ENCODE measurements at places on chromosomes 13 and 19.

DNA sequence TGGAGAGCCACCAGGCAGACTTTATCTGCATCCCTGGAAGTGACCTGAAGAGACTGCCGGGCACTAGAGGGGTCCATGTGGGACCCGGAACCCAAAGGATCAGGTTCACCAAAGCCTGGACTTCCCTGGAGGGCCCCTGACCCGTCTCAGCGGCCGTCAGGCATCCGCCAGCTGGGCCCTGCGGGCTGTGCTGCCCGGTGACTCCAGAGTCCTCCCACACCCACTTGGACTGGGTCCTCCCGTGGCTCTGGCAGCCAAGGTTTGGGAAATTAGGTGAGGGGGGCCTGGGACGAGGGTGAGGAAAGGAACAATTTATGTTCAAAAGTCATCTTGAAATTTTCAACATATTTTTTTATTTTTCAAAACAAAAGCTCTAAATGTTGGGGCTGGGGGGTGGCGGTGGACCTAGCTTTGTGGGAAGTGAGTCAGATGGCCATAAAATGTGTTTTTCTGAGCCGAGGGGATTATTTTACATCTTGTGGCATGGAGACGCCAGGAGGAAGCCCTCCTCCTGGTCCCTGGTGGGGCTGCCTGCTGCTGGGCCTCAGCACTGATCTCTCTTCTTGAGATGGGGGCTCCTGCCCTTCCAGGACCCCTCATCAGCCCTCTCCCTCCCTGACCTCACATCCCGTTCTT is 20.2 kb downstream of the CEBPA start:
- no peak for DNase-seq

- no peak for DNase-seq
Measured at GRCh38 chr13:55615081-55615480, 1525.6 kb upstream of the PRR20A start.

DNA sequence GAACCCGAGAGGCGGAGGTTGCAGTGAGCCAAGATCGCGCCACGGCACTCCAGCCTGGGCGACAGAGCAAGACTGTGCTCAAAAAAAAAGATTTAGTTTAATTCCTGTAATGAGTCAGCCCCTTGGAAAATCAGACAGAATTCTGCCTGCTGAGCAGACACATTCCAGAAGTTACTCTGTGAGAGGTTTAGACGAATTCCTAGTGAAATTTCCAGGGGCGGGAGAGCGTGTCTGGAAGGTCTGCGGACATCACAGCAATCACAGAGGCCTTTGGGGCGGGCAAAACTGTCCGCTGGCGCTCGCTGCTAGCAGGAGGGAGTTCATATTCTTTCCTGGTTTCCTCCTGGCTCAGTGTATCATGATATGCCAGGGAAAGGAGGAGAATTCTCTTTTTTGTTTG is 17.5 kb downstream of the MISP start:
- no peak for DNase-seq

GRCh38 chr19:16942583-16942982 is 53.8 kb downstream of the F2RL3 start:
- DNase-seq = no peak

DNA sequence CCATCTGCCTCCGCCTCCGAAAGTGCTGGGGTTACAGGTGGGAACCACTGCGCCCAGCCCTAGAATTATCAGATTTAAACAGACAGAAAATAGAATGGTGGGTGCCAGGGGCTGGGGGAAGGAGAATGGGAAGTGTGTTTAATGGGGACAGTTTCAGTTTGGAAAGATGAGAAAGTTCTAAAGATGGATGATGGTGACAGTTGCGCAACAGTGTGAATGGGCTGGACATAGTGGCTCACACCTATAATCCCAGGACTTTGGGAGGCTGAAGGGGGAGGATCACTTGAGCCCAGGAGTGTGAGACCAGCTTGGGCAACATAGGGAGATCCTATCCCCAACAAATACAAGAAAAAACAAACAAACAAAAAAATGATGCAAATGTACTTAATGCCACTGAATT is 15.9 kb downstream of the KANK2 start:
- no peak for DNase-seq

DNA sequence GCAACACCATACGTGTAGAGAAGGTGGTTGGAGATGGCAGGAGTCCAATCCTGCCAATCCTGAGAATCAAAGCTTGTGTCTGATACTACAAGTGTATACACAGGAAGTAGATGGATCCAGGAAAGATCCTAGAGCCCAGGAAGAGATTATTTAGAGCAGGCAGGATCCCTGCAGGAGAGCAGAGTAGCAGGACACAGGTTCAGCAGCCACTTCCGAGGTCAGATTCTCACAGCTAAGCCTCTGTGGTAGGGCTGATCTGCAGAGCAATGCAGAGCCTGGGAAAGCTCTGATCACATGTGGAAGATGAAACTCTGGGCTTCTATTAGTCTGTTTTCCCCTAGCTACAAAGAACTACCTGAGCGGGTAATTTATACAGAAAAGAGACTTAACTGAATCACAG is 28.5 kb upstream of the ZNF331 start:
- DNase-seq = no peak

- DNase-seq = no peak
Measured at GRCh38 chr13:80705371-80706163, 364.6 kb upstream of the SPRY2 start.

- no peak for DNase-seq
Measured at GRCh38 chr19:57317503-57317902, 2.8 kb upstream of the ZNF543 start.

GRCh38 chr13:91151921-91152320 is 195.6 kb upstream of the MIR17HG start:
- no peak for DNase-seq

- no peak for DNase-seq
Measured at GRCh38 chr13:42064259-42064658, 15.8 kb downstream of the DGKH start.

DNA sequence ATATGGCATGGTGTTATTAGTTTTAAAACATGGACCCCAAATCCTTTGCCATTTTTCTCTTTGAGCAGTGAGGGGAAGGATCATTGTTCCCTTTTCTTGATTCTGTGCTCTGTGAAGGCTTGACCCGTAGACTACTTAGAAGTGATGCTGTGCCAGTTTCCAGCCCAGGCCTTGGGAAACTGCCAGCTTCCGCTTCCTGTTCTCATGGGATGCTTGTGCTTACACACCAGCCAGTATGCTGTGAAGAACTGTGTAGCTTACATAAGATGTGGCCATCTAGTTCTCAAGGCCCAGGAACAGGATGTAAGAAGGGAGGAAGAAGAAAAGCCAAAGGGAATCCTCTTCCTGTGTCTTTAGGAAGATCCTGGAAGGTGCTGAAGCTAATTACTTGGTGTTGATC is 180.9 kb downstream of the PCCA start:
- no peak for DNase-seq

GRCh38 chr19:48405010-48405659 is 11.7 kb downstream of the GRIN2D start:
- no peak for DNase-seq

DNA sequence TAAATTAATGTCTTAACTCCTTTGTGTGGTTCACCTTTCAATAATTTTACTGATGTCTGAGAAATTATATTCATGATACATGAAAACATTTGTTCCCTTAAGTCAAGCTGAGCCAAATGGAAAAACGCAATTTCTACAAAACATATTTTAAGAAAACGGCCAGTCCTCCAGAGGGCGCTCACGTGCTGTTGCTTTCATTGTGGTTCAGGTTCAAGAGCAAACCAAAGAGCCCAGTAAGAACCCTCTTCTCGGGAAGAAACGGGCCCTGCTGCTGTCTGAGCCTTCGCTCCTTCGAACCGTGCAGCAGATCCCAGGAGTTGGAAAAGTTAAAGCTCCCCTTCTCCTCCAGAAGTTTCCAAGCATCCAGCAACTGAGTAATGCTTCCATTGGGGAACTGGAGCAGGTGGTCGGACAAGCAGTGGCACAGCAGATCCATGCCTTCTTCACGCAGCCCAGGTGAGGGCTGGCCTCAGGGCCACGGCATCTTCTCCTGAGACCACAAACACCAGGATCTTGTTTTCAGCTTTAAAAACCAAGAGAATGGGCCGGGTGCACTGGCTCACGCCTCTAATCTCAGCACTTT is 4.3 kb downstream of the FAAP24 start:
- DNase-seq = peak; percentile 59

DNA sequence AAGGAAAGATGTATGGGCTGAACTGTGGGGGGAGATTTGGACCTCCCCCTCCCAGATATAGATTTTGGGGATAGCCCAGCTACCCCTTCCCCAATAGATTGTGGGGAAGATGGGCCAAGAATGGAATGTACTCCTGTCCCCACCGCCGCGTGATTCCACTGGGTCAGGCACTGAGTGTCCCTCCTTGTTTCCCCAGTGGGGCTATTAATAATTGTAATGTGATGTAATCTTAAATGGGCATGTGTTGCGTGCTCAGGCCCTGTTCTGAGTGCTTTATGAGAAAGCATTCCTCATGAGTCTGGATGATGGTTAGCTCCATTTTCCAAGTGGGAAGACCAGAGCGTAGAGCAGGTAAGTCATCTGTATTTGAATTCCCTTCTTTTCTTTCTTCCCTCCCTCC is 1.4 kb downstream of the PSMD8 start:
- DNase-seq = no peak

GRCh38 chr19:19145684-19146608 is 7.7 kb upstream of the TMEM161A start:
- DNase-seq = peak; percentile 85

DNA sequence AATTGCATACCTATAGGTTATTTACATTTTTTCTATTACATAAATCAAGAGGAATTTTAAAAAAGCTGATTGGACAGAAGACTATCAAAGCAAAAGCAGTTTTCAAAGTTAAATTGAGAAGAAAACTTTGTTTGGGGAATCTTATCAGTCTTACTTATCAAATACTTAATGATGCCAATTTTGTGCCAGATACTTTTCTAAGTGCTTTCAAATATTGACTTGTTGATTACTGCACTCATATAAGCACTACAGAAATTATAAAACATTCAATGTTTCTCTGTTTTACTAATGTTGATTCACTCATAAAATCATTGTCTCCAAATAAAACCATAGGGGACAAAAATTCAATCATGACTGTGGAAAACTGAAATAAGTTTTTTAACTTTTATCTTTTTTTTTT is 36.2 kb downstream of the PCDH9 start:
- DNase-seq = no peak

DNA sequence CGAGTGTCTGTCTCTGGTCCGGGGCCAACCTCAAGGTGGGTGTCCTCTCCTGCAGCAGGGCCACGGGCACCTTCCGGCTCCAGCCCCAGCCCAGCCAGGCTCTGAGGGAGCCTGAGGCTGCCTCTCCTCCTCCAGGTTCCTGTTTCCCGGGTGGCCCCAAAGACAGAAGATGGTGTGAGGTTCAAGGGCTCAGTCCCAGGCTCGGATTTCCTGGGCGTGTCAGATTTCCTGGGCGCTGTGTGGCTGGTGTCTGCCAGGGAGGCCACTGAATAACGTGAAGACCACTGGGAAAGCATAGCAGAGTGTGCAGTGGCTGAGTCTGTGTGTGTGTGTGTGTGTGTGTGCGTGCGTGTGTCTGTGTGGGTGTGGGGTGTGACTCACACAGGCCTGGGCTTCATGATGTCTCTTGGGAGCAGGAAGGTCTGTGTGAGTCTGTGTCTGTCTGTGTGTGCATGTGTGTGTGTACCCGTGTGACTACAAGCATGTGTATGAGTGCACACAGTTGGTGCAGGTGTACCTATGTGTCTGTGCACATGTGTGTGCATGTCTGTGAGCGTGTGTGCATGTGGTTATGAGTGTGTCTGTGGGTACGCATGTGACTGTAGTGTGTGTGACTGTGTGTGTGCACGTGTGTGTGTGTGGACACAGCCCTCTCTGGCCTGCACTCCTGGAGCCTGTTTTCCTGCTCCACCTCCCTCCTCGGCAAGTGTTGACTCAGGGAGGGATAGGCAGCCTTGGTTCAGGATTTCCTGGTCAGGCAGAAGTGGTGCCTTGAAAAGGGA is 28.3 kb downstream of the CEBPA start:
- peak; percentile 26 for DNase-seq

DNA sequence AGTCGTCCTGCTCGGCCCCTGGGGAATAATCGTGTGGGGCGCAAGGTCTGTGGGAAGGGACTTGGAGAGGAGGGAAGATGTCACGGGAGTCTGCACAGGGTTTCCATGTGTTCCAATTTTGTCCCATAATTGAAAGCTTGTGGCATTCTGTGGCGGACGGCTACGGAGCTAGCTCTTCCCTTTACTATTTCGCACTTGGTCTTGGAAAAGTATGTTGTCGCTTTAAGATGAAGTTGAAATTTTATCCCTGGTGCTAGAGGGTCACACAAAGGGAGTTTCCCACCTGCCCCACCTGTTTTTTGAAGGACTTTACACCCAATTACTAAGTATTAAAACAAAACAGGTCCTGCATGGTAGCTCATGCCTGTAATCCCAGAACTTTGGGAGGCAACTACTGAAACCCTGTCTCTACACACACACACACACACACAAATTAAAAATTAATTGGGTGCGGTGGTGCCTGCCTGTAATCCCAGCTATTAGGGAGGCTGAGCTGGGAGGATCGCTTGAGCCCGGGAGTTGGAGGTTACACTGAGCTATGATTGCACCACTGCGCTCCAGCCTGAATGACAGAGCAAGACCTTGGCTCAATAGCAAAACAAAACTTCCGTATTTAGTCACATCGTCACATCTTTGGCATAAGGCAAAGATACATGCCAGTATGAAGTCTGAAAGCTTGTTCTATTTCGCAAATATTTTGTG is 967 bp upstream of the TPT1 start:
- DNase-seq = no peak

DNA sequence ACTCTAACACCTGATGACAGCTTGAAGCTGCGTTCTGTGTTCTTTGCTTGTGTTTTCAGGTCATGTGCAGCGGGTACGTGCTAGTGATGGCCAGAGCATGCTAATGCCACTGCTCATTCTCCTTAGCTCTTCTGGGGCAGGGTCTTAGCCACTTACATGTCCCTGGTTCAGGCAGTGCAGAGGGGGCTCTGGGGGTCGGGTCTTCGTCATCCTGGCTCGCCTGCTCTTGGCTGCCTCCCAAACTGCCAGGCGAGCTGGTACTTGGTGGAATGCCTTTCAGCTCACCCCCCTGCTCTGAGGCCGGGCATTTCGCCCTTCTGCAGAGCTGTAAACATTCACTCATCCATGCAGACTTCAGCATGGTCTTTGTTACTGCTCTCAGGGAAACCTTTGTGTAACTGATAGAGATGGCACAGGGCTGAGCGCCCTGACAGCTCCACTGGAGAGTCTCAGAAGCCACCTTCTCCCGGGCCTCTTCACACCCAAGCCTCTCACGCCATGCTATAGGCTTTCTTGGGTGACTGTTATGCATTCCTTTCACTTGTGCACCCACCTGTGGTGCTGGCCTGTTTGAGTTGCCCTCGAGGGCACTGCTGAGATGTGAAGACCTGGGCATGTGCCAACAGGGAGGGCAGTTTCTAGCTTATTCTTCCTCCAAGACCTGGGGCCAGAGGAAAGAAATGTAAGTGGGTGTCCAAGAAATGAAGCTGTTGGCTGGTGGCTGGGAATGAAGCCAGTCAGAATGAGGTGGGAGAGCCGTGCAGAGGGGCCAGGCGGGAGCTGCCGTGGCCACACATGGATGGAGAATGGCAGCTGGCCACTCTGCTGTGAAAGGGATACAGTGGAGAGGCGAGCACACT is 24.4 kb downstream of the FAM124A start:
- no peak for DNase-seq
